RWPE1 (cell line): ENCODE measurements at places on chromosomes 1 and 21.

- no peak for DNase-seq
Observed at GRCh38 chr1:163130225-163130856, 61.2 kb downstream of the RGS4 start.

DNA sequence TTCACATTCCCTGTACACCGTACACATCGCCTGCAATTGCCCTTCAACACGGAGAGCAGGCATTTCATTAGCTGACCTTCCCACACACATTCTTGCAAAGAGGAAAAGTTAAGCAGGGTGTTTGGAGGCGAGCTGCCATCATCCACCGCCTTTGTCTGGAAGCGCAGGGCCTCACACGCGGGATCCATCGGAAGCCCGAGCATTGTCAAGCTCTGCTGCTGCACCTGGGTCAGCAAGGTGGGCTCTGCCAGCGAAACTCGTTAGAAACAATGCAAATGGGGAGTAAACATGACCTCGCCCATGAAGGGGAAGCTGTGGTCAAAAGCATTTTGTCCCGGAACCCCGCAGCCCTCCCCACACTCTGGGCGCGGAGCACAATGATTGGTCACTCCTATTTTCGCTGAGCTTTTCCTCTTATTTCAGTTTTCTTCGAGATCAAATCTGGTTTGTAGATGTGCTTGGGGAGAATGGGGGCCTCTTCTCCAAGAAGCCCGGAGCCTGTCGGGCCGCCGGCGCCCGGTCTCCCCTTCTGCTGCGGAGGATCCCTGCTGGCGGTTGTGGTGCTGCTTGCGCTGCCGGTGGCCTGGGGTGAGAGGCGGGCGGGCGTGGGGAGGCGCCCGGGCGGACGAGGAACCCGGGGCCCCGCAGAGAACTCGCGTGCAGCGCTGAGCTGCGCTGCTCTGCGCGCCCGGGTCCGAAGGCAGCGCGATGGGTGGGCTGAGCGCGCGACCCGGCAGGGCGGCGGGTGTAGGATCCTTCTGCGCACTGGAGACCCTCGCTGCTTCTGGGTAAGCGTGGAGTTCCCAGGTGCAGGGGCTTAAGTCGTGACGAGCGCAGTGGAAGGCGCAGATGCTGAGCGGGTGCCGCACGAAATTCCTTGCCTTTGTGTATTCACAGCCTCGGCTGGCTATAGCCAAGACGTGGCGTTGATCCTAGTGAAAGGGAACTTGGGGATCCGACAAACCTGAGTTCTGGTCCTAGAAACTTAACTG, at the start of gene CR1:
Gene CR1, plus strand, starts transcription at position 357 of the 992 bp plus-strand sequence. Its CDS starts 111 bp downstream, at position 468.
- no peak for DNase-seq

DNA sequence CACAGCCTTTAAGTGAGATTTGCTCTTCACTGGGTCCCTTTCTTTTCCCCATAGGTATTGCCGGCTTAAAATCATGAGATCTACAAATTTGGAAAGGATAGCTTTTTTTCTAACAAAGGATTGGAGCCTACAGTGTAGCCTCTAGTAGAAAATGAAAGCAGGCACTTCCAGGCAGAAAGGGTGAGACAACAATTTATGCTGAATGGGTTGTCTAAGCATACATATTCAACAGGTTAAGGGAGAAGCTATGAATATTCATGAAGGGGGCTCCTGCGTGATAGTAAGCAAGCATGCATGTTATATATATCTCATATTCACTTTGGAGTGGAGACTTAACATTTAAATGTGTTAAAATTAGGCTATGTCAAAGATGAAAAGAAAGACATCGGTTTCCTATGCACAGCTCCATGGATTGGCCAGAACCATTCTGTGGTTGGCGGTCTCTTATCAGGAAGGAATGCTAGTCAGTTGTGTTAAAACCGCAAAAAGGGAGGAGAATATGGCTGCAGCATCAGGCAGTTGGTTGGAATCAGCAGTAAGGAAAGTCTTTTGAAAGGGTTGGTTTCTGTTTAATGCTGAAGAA, 66.0 kb downstream of the VCAM1 start:
- DNase-seq, result no peak

DNA sequence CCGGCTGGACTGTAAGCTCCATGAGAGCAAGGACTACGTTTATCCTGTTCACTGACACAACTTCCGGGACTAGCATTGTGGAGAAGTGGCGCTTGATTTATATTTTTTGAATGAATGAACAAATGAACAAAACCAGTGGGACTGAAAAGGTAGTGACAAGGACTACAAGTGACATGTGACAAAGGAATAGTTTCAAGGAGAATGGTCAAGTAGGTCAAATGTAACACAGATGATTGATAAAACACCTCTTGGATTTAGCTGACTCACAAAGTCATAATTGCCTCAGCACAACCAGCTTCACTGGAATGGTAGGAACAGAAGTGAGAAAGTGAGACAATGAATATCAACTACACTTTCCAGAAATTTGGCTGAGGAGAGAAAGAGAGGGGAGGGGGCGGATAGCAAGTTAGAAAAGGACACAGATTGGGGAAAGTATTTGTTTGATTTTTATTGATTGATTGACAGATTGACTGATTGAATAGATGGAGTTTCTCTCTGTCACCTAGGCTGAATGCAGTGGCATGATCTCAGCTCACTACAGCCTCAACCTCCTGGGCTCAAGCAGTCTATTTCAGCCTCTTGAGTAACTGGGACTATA, 14.2 kb downstream of the MTF1 start:
- DNase-seq, result no peak
